ENCODE measurements at places on chromosomes 16 and 17. TPM values are rescaled to one million over a fixed set of nuclear protein-coding genes. Genes with fewer than 3 reads are reported as not detected.

DNA sequence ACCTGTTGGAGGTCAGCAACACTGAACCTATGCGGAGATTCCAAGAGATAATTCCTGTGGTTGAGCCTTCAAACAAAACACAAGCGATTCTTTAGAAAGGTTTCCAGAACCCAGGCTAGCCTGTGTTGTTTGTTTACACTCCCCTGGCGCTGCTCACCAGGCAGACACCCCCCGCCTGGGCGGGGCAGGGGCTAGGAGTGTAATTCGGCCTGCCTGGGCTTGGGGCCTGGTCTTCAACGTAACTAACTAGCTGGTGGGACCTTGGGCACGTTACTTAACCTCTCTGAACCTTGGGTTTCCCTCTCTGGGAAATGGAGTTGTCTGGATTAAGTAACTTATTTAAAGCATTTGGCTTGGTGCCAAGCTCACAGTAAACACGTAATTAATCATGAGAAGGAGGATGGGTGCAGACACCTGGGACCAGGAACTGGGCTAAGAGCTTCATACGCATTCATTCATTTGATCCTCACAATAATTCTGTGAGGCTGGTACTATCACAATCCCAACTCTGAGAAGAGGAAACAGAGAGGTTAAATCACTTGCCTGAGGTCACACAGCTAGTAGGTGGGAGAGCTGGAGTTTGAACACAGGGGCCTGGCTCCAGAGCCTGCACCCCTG lies 7.6 kb upstream of the ARHGAP27 start:
- no peak for DNase-seq

- DNase-seq: no peak
These were observed 1.3 kb upstream of the SENP3 start for GRCh38 chr17:7560172-7561027.

DNA sequence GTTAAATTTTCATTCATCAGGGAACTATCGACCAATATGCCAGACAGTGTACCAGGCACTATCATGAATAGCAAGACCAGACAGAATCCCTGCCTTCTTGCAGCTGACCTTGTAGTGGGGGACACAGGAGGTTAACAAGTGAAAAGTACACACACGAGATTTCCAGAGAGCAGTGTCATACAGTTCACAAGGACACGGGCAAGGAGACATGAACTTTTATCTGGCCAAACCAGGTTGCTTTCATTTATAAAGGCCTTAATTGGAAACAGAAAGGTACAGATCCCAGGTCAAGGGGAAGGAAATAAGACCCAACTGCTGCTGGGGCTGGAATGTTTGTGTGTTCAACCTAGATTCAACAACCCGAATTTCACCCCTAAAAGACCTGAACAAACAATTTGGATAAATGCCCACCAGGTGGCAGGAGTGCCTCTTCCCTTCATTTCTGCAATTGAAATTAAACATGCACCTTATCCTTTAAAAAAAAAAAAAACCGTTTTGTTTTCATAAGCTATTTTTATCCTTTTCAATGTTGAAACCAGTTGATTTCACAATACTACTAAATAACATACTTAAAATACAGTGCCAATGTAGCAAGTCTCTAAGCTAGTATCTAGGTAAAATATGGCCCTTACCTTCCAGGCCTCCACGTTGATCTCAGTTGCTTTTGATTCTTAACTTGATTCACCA lies 65.9 kb downstream of the EMP2 start:
- DNase-seq: peak; percentile 26

DNA sequence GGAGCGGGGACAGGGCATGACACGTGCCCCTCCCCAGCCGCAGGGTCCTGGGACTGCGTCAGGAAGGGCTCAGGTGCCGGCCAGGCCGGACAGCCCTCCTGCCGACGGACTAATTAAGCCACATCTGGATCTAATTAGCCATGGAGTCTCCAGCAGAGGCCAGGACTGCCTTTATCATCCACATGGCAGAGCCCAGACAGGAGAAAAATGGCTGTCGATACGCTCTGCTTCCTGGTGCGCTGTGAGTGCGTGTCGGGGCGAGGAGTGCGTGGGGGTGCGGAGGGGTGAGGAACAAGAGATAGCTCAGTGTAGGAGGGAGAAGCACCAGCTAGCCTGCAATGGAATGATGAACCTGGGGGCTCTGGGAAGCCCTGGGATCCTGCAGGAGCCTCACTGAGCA lies 218.8 kb downstream of the IRF8 start:
- no peak for DNase-seq

The RCVRN gene
- total RNA-seq: not detected

DNA sequence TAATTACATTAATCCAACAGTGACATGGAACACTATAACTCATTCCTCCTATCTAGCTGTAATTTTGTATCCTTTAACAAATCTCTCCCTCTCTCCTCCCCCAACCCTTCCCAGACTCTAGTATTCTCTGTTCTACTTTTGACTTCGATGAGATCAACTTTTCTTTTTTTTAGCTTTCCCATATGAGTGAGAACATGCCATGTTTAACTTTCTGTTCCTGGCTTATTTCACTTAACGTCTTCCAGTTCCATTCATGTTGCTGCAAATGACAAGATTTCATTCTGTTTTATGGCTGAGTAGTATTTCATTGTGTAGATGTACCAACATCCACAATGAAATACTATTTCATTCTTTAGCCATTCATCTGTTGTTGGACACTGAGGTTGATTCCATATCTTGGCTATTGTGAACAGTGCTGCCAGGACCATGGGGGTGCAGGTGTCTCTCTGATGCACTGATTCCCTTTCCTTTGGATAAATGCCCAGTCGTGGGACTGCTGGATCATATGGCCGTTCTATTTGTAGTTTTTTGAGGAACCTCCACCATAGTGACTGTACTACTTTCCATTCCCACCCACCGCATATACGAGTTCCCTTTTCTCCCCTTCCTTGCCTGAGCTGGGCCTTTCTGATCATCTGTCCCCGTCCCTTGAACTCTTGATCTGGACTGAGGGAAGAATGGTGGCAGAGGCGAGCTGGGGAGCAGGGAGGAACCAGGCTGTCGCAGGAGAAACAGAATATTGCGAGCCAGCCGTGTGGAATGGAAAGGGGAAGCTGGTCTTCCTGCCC lies 7.7 kb upstream of the CEP295NL start:
- DNase-seq: no peak

All from T-cell (primary cell).